Femur (tissue), 1 donor: ENCODE measurements at places on chromosomes 16 and 17.

- DNase-seq, result no peak
Measured at GRCh38 chr17:30095507-30096244, 20.9 kb upstream of the NSRP1 start.

DNA sequence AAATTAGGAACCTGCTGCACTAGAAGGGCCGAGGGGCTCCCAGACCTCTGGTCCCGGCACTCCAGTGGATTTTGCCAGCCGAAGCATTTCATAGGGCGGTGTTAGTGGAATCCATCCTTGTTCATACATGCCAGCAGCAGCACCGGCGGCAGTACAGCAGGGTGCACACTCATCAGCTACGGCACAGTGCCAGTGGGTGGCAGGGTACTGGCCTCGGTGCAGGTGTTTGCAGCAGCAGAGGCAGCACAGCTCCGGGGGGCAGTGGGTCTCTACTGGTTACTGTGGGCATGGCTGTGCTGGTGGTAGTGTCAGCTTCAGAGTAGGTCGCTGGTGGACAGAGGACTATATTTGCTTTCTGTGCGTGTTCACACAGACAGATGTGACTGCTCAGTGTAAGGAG lies 985.7 kb downstream of the CDH8 start:
- DNase-seq, result no peak

GRCh38 chr16:48494742-48495141 lies 109.5 kb upstream of the SIAH1 start:
- DNase-seq, result no peak

DNA sequence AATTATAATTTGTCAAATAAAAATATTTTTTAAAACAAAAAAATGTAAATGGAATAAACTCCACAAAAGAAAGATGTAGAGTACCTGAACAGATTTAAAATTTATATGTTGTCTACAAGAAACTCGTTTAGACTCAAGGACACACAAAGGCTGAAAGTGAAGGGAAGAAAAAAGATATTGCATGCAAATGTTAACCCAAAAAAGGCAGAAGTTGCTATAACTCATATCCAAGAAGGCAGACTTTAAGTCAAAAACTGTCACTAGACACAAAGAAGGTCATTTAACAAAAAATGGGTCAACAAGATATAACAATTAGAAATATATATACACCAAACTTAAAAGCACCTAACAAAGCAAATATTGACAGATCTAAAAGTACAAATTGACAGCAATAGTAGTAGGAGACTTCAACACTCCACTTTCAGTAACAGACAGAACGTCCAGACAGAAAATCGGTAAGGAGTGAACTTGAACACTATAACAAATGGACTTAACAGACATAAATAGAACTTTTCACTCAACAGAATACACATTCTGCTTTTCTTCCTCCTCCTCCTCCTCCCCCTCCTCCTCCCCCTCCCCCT lies 40.8 kb upstream of the MYLK3 start:
- DNase-seq, result no peak

DNA sequence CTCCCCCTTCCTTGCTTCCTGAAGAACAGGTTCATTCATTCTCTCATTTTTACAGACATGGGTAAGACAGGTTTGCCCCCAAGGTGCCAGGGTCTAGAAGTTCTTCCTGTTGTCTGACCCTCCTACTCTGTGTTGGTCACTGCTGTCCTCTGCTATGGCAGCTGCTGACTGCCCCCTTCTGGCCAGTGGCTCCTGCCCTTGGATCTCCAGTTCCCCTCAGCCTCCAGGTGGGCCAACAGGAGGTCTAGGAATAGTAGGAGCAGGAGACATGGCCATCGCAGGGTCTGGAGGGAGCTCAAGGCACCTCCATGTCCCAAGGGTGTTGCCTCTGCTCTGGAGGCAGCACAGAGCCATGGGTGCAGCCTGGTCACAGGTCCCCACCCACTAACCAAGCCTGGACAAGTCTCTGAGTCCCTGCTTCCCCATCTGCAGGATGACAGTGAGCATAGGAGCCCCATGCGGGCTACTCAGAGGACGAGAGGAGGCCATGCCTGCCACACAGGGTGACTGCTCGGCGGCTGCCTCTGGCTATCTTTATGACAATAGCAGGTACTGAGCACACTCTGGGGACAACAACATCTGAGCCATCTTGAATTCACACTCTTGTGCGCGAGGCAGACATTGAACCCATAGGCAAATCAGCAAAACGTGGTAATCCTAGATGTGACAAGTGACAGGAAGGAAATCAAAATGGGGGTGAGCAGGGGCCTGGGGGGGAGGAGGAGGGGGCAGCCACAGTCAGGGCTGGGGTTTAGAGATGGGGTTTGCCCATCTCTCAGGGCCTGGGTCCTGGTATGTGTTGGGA lies 27.0 kb upstream of the NXPH3 start:
- no peak for DNase-seq

- no peak for DNase-seq
Measured at GRCh38 chr16:71493213-71493612, 4.1 kb upstream of the ZNF19 start.

GRCh38 chr16:85623997-85624601 lies 11.0 kb downstream of the GSE1 start:
- no peak for DNase-seq
